ENCODE measurements at places on chromosomes 12 and 14.

DNA sequence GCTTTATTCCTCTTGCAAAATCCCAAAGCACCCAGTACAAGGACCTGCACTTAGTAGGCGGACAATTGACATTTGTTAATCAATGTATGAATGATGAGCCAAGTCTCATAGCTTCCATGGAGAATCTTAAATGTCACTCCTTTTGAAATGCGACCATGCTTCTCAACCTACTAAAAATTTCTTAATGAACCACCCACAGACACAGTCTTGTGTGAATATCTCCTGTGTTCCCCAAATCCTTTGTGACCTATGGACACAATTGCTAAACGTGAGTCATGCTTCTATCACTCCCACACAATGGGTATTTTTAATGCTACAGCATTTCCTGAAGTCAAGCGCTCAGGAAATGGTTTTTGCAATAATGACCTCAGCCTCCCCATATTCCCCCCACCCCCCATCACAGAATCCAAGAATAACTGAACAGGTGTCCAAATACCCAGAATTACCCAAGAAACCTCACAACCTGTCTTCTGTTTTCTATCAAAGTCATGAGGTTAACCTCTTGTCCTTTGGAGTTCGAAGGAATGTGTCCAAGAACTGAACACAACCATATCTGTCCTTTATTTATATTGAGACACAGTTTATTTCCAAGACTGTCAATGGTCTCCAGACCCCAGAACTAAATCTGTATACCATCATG lies 163.6 kb upstream of the PLEKHG7 start:
- DNase-seq: no peak

DNA sequence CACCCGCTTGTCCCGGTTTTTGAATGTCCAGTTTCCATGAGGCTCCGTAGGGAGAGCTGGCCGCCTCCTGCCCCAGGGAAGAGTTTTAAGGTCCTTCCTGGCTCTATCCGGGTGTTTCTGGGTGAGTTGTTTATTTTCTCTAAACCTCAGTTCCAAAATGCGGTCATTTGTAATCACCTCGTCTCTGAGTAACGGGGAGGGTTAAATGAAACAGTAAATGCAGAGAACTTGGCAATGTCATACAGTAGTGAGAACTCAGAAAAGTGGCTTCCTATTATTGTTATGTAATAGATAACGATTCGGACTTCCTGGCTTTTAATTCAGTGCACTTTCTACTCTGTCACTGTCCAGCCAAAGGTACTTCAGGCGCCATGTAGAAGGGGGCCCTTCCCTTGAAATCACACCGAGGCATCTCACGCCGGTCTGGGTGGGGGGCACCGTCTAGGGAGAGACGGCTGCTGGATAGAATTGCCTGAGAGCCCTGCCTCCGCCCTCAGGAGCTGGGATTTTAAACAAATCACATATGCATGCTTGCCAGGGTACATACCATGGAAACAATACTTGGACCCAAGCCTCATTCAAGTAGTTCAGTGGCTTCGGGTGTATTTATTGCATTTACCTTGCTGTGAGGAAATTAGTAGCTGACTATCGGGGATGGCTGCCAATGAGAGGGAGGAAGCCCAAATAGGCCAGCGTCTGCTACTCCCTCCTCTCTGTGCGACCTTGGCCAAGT lies 26.4 kb downstream of the NOS1 start:
- DNase-seq: no peak

GRCh38 chr12:53603804-53604203 lies 22.4 kb downstream of the ATF7 start:
- DNase-seq: no peak

- DNase-seq: no peak
Observed at GRCh38 chr12:108847705-108848104, 9.7 kb downstream of the SSH1 start.

DNA sequence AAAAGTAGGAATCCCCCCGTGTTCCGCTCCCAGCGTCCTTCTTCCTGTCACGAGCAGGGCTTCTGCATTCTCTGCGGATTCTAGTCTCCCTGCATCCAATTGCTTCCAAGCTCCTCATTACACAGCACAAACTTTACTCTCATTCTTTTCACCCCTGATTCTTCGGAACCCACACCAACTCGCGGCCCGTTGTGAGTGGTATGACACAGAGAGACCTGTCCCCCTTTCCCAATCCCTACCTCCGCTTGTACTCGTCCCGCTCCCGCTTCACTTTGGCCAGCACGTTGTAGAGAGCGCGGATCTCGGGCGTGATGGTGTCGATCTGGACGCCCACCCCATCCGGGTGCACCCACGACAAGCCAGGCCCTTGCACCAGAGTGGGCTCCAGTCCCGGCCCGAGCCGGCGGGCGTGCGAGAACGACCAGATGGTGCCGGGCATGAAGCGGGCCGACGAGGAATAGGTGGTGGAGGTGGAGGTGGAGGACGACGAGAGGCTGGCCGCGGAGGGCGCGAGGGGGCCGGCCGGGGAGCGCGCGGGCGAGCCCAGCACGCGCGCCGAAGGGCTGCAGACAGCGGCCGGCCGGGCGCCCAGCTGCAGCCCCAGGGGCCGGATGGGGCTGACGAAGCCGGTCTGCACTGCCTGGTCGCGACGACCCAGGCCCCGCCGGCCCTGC lies 687 bp downstream of the IFFO1 start:
- DNase-seq: no peak

DNA sequence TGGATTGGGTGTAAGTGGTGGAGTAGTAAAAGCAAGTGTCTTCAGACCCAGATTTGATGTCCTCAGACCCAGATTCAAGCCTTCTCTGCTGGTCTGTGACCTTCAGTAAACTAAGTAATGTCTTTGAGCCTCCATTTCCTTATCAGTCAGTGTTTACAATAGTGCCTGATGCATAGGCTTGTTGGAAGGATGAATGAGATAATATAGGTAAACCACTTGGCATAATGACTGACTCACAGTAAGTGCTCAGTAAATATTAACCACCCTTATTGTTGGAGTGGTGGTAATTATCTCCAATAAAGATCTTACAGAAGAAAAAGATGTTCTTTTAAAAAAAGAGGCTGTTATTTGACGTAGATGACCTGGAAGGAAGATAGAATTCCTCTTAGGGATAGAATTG lies 86.2 kb downstream of the IGF1 start:
- DNase-seq: no peak

All from activated CD4-positive, alpha-beta T cell treated with anti-CD3 and anti-CD28 coated beads for 1 hour (primary cell).